ENCODE measurements at places on chromosomes 3 and 15.

DNA sequence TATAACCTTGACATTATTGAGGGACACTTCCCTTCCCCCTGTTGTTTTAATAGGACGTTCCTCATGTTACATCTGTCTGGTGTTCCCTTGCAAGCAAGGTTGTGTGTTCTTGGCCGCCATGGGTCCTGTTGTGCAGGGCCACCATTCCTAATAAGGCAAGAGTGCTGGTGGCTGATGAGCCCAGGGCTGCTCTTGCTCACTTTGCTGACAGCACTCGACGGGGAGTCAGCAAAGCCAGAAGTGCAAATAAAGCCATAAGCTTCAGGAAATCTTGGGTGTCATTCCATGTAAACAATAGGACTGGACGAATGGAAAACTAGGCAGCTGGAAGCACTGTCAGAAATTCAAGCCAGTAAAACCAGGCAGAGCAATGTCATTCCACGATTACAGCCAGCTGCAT is 75.8 kb downstream of the SQOR start:
- ATAC-seq: no peak

GRCh38 chr3:58613236-58614132 is 36.3 kb upstream of the FAM107A start:
- peak; percentile 18 for ATAC-seq

DNA sequence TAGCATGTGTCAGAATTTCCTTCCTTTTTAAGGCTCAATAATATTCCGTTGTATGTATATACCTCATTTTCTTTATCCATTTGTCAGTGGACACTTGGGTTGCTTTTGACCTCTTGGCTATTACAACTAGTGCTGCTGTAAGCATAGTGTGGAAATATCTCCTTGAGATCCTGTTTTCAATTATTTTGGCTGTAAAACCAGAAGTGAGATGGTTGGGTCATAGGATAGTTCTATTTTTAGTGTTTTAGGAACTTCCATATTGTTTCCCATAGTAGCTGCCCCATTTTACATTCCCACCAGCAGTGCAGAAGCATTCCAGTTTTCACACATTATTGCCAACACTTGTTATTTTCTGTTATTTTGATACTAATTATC is 70.4 kb upstream of the C15orf39 start:
- no peak for ATAC-seq

DNA sequence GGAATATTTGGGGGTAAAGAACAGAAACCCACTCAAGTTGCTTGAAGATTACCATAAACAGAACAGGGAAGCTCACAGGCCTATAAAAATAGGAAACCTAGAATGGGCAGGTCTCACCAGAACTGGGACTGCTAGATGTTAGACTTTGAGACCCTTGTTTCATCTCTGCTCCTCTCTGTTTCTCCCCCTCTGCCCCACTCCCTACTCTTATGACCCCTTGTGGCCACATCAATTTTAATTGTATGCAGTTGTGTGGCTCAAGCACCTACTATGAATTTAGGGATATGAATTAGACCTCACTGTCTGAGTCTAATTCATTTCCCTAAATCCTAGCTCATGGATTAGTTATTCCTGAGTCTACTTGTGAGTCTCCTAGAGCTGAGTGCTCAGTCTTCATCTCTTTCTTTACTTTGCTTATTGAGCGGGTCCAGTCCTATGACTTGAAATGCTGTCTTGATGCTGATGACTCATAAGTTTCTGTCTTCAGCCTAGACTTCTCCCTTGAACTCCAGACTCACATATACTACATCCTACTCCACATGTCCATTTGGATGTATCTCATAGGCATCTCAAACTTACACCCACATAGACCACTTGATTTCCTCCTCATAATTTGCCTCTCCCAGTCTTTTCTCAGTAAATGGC is 78.7 kb downstream of the ITPR1 start:
- no peak for ATAC-seq

GRCh38 chr3:87361271-87361670 is 84.9 kb upstream of the POU1F1 start:
- ATAC-seq: no peak

DNA sequence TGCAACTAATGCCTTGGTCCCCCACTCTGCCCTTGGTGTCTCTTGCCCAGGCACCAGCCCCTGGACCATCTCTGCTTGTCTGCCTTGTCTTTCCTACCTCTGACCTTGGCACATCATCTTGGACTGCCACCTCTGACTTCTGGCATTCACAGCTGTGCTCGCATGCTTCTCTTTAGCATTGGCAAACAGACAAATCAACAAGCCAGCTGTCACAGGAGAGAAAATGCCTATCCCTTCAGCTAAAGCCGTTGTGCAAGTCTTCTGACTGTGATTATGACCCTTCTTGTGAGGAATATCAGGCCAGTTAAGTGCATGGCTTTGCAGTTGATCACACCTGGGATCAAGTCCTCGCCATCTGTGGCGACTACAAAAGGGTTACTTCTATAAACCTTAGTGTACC is 84.6 kb downstream of the PRICKLE2 start:
- no peak for ATAC-seq

GRCh38 chr3:98109807-98110549 is 20.5 kb upstream of the OR5H1 start:
- no peak for ATAC-seq

GRCh38 chr3:177589911-177590381 is 392.7 kb upstream of the TBL1XR1 start:
- ATAC-seq: peak; percentile 85

DNA sequence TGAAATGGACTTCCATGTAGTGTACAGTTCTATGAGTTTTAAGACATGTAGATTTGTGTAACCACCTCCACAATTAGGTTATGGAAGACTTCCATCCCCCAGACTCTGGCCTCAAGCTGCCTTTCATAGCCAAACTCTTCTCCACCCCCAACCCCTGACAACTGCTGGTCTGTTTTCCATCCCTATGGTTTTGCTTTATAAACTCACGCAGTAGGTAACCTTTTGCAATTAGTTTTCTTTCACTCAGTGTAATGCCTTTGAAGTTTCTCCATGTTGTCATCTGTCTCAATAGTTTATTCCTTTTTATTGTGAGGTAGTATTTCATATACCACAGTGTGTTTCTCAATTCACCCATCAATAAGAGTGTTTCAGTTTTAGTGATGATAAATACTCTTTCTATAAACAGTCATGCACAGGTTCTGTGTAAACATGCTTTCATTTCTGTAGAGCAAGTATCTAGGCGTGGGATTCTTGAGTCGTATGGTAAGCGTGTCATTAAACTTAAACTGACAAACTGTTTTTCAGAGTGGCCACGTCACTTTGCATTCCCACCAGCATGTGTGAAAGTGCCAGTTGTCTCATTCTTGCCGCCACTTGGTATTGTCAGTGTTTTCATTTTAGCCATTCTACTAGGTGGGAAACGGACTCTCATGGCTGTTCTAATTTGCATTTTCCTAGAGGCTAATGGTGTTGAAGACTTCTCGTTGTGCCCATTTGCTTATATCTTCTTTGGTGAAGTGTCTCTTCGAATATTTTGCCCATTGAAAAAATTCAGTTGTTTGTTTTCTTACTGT is 47.3 kb upstream of the ALDH1A3 start:
- ATAC-seq: no peak

DNA sequence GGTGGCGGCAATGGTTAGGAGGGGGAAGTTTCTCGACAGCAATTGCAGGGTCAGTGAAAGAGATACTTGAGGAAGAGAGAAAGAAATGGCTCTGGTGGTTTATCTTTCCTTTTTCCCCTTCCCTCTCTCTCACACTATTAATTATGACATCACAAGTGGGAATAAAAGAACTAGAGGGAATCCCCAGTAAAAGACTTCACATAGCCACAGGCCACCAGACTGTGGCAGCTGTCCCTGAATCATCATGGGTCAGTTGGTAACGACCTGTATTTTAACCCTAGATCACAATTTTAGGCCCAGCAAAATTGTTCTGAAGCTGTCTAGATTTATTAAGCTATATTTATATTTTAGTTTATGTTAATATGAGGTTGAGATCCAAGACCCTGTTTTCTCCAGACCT is 40.3 kb downstream of the MBNL1 start:
- no peak for ATAC-seq

DNA sequence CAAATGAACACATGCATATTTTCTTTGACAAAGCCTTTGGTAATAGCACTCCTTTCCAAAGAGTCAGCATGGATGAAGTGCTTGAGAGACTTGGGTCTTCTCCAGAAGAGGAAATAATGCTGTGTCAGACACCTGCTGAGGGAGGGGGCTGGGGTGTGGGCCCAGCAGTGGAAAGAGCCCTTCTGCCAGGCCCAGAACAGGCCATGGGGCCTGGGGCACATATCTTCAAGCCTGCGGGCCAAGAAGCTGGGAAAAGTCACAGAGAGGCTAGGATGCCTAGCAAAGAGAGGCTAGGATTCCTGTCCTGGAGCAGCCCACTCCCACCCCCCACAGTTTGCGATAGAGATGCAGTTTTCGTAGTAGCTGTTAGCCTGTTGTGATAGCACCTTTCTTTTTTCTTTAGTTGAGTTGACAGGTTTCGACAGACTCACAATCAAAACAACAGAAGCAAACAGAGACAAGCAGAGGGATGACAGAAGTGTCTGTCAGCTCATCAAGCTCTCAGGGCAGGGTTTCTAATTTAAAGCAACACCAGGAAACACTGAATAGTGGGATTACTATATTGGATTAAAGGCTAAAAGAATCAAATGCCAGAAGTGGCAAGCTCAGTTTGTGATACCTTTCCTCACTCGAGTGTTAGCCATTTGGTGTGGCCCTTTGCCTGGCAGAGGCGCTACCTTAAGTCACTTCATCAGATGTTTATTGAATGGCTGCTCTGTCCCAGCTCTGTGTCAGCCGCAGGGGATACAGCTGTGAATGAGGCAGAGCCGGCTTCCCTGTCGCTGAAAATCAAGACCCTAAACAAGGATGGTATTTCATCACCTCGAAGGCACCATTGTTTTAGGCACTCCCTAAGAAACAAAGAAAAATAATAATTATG is 19.0 kb downstream of the CMTM7 start:
- ATAC-seq: no peak

DNA sequence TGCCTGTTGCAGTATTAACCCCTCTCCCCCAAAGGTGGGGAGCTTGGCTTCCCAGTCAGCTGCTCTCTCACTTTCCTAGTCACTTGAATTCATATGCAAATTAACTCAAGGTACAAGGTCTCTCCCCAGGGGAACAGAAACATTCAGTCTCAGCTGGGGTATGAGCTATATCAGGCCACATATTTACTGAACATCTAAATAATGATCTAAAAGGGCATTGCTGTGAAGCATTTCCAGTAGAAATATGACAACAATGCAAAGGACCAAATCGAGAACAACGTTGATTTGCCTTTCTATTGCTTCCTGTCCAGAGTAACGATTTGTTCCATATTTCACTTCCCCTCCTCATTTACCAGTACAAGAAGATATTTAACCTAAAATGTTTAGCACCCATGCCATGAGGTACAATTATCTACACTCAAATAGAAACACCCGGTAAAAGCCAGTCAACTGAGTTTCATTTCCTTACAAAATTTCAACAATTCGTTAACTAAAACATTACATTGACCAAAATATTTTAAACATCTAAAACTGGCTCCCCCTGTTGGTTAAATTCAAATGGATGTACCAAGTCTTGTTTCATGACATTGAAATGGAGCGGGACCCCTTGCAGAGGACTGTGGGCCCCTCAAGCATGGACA is 36.5 kb upstream of the KLHL6 start:
- no peak for ATAC-seq

- no peak for ATAC-seq
These were observed 741 bp upstream of the ZNF106 start for GRCh38 chr15:42491539-42492225.

DNA sequence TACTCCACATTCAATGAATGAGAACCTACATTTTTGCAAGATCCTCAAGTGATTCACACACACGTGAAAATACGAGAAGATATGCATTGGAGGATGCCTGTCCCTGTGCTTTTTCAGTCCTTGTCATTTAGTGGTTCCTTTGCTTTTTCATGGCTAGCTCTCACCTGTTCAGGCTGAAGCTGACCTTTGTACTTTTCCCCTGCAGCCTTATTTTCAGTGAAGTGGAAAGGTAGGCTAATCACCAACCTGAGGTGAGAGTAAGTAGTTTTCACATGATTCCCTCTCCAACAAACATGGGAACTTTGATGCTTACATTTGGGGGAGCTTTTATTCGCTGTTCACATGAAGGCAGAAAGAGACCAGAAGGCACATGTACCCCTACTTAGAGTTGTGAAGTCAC is 8.3 kb downstream of the ITPR1 start:
- no peak for ATAC-seq

DNA sequence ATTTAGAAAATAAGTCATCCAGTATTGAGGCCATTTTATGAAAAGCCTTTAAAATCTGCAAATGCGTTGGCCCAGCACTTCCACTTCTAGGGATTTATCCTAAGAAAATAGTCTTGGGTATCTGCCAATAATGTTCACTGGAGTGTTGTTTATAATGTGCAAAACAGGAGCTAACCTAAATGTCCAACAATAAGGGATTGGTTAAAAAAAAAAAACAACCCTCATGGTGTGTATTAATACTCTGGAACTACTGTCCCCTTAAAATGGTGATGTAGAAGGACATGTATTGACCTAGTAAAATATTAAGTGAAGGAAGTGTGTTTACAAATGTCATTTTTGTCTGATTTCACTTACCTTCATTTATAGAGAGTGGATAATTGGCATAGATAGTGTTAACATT is 58.0 kb downstream of the IGF1R start:
- ATAC-seq: no peak

- ATAC-seq: no peak
These were observed 25.2 kb downstream of the CCNL1 start for GRCh38 chr3:157134620-157135191.

DNA sequence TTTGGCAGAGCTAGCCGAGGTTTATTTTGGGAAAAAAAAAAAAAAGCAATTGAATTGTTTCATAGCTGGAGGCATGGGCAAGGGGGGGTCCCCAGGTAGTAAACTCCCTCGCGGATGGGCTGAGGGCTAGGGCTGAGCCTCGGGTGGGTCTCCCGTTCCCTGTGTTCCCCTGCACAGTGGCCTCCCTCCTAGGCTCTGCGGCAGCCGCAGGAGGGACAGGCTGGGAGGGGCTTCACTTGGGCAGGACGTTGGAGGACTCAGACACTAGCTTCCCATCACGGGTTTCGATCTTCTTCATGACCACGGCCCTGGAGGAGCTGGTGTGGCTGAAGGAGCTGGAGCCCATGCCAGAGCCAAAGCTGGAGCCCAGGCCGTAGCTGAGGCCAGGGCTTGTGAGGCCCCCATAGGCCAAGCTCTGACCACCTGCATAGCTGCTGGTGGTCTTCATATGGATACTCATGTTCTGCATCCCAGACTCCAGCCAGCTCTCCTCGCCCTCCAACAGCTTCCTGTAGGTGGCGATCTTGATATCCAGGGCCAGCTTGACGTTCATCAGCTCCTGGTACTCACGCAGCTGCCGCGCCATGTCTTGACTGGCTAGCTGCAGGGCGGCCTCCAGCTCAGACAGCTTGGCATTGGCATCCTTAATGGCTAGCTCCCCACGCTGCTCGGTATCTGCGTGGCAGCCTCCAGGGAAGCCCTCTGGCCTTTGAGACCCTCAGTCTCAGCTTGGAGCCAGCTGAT is 64.0 kb upstream of the CDAN1 start:
- ATAC-seq: no peak

GRCh38 chr3:139394116-139394515 is 4.7 kb upstream of the COPB2 start:
- ATAC-seq: no peak

- ATAC-seq: peak; percentile 9
These were observed 1.7 kb upstream of the HES1 start for GRCh38 chr3:194134231-194134756.

- ATAC-seq: no peak
These were observed 180.7 kb downstream of the TLE3 start for GRCh38 chr15:69917056-69917455.

All from esophagus mucosa (tissue), 1 donor.